ENCODE measurements at places on chromosomes 11 and 22. TPM values are rescaled to one million over a fixed set of nuclear protein-coding genes. Genes with fewer than 3 reads are reported as not detected.

GLYATL2 gene
- 1.4 TPM for total RNA-seq

PGA5 gene
- total RNA-seq, result not detected

OTOG gene
- total RNA-seq, result not detected

OR2AG1 gene
- total RNA-seq, result not detected

B3GAT1 gene
- total RNA-seq, result not detected

XKR3 gene
- total RNA-seq, result not detected

OR8K1 gene
- total RNA-seq, result not detected

MMP12 gene
- not detected for total RNA-seq

SERHL2 gene
- 5.9 TPM for total RNA-seq

KCNK7 gene
- not detected for total RNA-seq

CALCA gene
- not detected for total RNA-seq

CELSR1 gene
- total RNA-seq, result 5.4 TPM

SLC29A2 gene
- 0.11 TPM for total RNA-seq

DTX4 gene
- 0.22 TPM for total RNA-seq

A4GALT gene
- total RNA-seq, result 1.8 TPM

PNPLA5 gene
- not detected for total RNA-seq

CRYBB3 gene
- not detected for total RNA-seq

INCENP gene
- 51.4 TPM for total RNA-seq

SCN3B gene
- total RNA-seq, result under 0.01 TPM

SMIM35 gene
- total RNA-seq, result not detected

CARD16 gene
- 5.2 TPM for total RNA-seq

MMP20 gene
- total RNA-seq, result not detected

CDC42EP2 gene
- 17.2 TPM for total RNA-seq

KIF18A gene
- total RNA-seq, result 40.0 TPM

OR6T1 gene
- total RNA-seq, result not detected

TEX54 gene
- not detected for total RNA-seq

DDTL gene
- 0.87 TPM for total RNA-seq

TRPM5 gene
- total RNA-seq, result not detected

PATE2 gene
- total RNA-seq, result 0.22 TPM

TNNI2 gene
- total RNA-seq, result not detected

VSIG10L2 gene
- 0.22 TPM for total RNA-seq

GP1BB gene
- total RNA-seq, result 0.89 TPM

CNIH2 gene
- total RNA-seq, result 0.25 TPM

FXYD2 gene
- not detected for total RNA-seq

INPP5J gene
- 0.11 TPM for total RNA-seq

TESMIN gene
- total RNA-seq, result 0.87 TPM

KRTAP5-9 gene
- total RNA-seq, result not detected

LAYN gene
- 34.1 TPM for total RNA-seq

OR52J3 gene
- not detected for total RNA-seq

ADM gene
- total RNA-seq, result 187 TPM

DDI1 gene
- total RNA-seq, result not detected

OR8G1 gene
- total RNA-seq, result not detected

PRRG4 gene
- total RNA-seq, result 0.12 TPM

APOL5 gene
- not detected for total RNA-seq

MMP27 gene
- total RNA-seq, result not detected

POU2F3 gene
- 0.12 TPM for total RNA-seq

MMP8 gene
- total RNA-seq, result 0.11 TPM

ACCSL gene
- not detected for total RNA-seq

LINC01488 gene
- not detected for total RNA-seq

INTS4 gene
- total RNA-seq, result 40.6 TPM

CENPM gene
- total RNA-seq, result 37.2 TPM

FBXO3 gene
- 42.2 TPM for total RNA-seq

OR52A5 gene
- not detected for total RNA-seq

Measured in uterine smooth muscle cell (primary cell).